Omental fat pad (tissue), 4 donors: ENCODE measurements at places on chromosomes 2 and 18.

- DNase-seq = no peak
Observed at GRCh38 chr2:143402451-143402850, 273.2 kb downstream of the ARHGAP15 start.

DNA sequence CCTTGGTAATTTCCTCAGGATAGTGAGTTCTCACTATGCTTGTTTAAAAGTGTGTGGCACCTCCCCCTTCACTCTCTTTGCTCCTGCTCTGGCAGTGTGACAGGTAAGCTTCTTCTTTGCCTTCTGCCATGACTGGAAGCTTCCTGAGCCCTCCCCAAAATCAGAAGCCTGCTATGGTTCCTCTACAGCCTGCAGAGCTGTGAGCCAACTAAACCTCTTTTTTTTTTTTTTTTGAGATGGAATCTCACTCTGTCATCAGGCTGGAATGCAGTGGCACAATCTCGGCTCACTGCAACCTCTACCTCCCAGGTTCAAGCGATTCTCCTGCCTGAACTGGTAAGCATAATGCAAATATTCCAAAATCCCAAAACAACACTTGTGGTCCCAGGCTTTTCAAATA is 80.0 kb downstream of the SOWAHC start:
- DNase-seq = no peak

DNA sequence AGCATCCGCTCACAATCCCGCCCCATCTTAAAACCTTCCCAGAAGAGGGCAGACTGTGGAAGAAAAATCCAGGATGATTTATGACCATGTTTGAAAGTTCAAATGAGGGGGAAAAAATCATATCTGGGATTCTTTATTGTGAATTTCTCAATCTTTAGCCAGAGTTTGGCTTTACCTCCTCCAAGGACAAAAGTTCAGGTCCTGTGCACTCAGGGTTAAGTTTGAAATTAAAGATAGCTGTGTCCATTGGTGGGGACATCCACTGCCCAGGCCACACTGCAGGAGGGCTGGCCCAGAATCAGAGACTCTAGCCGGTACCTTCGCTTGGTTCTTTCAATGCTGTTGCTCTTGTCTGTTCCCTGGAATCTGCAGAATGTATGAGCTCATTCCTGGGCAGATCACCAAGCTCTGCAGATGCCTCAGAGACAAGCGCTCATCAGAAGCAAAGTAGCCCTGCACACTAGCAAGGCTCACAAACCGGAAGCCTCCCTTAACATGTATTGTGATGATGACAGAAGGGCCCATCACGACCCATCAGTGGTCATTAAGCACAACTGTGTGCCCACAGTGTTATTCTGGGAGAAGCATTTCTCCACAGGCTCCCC is 375.3 kb upstream of the KLHL29 start:
- no peak for DNase-seq

DNA sequence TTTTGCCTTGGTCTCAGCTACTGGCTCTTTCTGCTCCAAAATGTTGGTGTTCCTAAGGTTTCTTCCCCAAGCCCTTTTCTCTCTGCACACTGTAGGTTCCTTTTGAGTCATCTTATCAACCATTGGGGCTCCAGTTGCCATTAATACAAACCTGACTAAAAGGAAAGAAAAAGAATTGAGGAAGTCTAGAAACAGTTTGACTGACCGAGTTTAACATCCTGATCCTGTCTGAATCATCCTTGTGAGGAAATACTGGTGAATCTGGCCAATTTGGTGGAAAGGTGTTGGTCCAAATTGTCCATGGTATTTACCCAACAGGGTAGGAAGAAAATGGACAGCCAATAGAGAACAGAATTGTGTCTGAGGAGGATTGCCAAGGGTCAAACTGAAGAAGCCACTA is 38.3 kb downstream of the CRYGD start:
- DNase-seq = no peak

- peak; percentile 6 for DNase-seq
Observed at GRCh38 chr2:240300261-240300821, 135.1 kb upstream of the GPC1 start.

DNA sequence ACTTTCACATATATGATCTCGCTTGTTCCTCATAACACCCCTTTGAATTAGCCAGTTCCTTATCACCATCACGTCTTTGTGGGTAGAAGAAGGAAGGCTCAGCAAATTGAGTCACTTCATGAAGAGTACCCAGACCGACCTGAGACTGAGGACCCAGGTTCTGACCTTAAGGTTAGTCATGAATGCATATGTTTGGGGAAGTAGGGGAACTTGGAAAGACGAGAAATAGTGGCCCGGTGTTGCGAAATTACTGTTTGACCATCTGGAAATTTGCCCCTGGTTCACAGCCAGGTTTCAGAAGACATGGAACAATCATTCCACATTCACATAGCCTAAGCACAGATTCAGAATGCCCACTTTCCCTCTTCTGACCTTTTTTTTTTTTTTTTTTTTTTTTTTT is 59.8 kb downstream of the MEIS1 start:
- peak; percentile 60 for DNase-seq

- peak; percentile 56 for DNase-seq
Observed at GRCh38 chr18:45384137-45384961, 230.9 kb upstream of the SLC14A2 start.

DNA sequence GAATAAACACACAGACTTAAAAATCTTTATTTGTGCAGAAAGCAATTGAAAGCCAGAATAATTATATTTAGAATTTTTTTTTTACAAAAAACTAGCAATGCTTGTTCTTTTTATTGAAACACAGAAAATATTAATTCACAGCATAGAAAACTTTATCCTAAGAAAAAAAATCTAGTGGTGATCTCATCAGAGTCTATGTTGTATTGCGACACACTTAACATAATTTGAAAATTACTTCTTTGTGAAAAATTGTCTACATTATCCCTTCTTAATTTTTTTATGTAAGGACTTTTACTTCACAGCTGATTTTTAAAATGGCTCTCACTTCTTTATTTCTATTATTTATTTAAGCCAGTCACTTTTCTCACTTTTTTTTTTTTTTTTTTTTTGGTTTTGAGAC is 103.4 kb downstream of the LDLRAD4 start:
- no peak for DNase-seq

- DNase-seq = no peak
Observed at GRCh38 chr2:140580532-140581151, 1550.2 kb downstream of the LRP1B start.

DNA sequence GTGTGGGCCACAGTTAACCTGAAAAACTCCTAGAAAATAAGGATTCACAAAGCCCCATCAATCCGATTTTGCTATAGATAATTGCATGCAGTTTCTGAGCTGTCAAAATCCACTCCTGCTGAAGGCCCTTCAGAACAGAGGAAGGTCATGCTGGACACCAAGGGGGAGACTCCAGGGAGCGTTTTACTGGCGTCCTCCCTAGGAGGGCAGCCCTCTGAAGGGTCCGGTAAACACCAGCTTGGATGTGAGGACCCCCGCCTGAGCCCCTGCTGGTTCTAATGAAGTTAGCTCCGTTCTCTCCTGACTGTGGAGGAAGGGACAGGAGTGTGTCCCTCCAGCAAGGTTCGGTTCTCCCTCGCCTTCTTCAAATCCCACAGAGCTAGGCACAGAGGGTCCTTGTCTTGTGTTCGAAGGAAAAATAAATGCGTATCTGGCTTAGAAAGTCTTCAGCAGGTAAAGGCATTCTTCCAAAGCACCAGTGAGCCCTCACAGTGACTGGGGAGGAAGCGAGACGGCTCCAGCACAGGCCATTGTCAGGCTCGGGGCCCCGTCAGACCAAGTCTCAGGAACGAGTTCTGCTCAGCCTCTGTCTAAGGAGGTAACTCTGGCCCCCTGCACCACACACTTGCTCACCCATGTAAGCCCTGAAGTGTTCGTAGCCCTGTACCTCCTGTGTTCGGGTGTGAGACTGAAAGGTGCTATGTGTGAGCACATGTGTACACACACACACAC is 41.6 kb downstream of the CABLES1 start:
- DNase-seq = no peak

- DNase-seq = no peak
Observed at GRCh38 chr2:9069543-9069942, 66.1 kb upstream of the MBOAT2 start.
